ENCODE measurements at places on chromosomes 2 and 18.

GRCh38 chr2:170733798-170734600 is 18.9 kb downstream of the SP5 start:
- no peak overlapping the region for H3K27ac ChIP-seq
- peaks cover 18% of the 10 kb centered on the region for H3K27me3 ChIP-seq
- no peak overlapping the region for H3K4me3 ChIP-seq
- no peak for DNase-seq
- no peaks in the 10 kb centered on the region for H3K4me1 ChIP-seq
- H3K36me3 ChIP-seq, result no peaks in the 10 kb centered on the region

DNA sequence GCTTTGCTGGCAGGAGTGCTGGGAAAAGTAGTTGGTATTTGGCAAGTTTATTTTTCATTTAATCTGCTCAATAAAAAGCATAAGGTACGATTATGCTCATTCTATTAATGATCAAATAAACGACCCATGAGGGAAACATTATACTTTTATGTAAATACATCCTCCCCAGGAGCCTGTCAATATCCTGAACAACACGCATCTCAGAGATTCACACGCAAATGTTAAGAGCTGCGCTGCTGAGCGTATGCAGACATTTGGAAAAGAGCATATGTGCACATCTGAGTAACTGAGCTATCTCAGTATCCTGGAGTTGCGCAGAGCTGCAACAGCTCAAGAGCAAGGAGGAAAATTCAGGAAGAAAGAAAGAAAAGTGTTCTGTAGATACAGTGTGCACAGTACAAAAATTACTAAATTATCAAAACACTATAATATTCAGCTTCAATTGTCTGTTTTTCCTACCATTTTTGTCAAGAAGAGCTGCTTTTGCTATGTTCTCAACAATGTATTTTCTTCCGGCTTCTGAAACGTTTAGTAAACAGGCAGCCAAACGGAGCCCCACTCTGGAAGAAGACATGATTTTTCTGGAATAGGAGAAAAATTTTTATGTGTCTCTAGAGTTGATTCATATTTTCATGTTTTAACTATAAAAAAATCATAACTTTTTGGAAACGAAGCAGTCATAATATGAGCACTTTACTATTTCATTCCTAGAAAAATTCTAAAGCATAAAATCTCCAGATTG is 2.4 kb downstream of the FTCDNL1 start:
- no peak overlapping the region for H3K4me3 ChIP-seq
- H3K36me3 ChIP-seq, result no peaks in the 10 kb centered on the region
- H3K27ac ChIP-seq, result no peak overlapping the region
- DNase-seq, result no peak
- H3K4me1 ChIP-seq, result peaks cover 11% of the 10 kb centered on the region

GRCh38 chr2:233489666-233490065 is 76.9 kb downstream of the USP40 start:
- no peaks in the 10 kb centered on the region for H3K4me1 ChIP-seq
- H3K27me3 ChIP-seq, result no peaks in the 10 kb centered on the region
- peaks cover 7% of the 10 kb centered on the region for H3K36me3 ChIP-seq
- no peak for DNase-seq
- no peak overlapping the region for H3K27ac ChIP-seq

GRCh38 chr2:133568172-133568571 is at the start of gene NCKAP5:
Gene NCKAP5 (minus strand): TSS chr2:133568463. CDS start chr2:133517526, 50,937 bp downstream.
- H3K27me3 ChIP-seq, result peaks cover 10% of the 10 kb centered on the region
- no peaks in the 10 kb centered on the region for H3K4me1 ChIP-seq
- H3K36me3 ChIP-seq, result no peaks in the 10 kb centered on the region
- H3K27ac ChIP-seq, result no peak within 1 kb of the TSS

- H3K4me1 ChIP-seq, result peaks cover 40% of the 10 kb centered on the region
- no peaks in the 10 kb centered on the region for H3K36me3 ChIP-seq
- H3K4me3 ChIP-seq, result peak overlapping the region; percentile 33
- DNase-seq, result peak; percentile 79
- no peak overlapping the region for H3K27ac ChIP-seq
Observed at GRCh38 chr2:218898109-218898878, 17.6 kb downstream of the WNT10A start.

DNA sequence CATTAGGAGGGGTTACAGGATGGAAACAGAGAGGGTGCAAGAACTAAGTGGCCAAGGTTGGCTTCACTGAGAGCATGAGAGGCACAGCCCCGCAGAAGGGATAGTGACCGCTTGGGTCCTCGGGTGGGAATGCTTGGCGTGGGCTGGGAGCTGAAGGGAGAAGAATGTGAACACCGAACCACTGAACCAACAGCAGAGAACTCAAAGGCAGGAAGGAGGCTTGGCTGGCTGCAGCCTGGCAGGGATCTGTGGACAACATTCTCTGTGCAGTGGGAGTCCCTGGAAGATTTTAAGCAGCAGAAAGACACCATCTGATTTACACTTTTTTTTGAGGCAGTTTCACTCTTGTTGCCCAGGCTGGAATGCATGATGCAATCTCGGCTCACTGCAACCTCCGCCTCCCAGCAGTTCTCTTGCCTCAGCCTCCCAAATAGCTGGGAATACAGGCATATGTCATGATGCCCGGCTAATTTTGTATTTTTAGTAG is 33.9 kb downstream of the SOWAHC start:
- no peak overlapping the region for H3K4me3 ChIP-seq
- no peak for DNase-seq
- H3K4me1 ChIP-seq, result peaks cover 1% of the 10 kb centered on the region

- no peaks in the 10 kb centered on the region for H3K27me3 ChIP-seq
- H3K27ac ChIP-seq, result no peak overlapping the region
- H3K36me3 ChIP-seq, result no peaks in the 10 kb centered on the region
- no peak overlapping the region for H3K4me3 ChIP-seq
Observed at GRCh38 chr2:792687-793086, 115.5 kb upstream of the TMEM18 start.

DNA sequence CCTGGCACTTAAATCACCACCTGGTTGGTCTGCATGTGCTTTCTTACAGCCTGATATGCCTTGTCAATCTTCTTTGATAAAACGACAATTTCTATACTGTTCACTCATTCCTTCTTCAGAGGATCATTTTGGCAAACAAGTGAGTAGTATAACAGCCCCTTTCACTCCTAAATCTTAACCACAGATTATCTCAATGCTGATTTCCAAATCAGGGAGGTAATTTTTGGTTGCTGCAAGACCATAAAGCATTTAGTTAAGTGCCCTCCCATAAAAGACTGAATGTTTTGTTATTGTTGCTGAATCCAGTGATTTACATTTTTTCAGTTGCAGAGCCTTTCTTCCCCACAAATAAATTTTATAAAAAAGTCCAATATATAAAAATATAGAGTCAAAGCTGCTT is 129.2 kb upstream of the CYP26B1 start:
- H3K4me3 ChIP-seq, result no peak overlapping the region
- H3K4me1 ChIP-seq, result no peaks in the 10 kb centered on the region
- H3K36me3 ChIP-seq, result no peaks in the 10 kb centered on the region

DNA sequence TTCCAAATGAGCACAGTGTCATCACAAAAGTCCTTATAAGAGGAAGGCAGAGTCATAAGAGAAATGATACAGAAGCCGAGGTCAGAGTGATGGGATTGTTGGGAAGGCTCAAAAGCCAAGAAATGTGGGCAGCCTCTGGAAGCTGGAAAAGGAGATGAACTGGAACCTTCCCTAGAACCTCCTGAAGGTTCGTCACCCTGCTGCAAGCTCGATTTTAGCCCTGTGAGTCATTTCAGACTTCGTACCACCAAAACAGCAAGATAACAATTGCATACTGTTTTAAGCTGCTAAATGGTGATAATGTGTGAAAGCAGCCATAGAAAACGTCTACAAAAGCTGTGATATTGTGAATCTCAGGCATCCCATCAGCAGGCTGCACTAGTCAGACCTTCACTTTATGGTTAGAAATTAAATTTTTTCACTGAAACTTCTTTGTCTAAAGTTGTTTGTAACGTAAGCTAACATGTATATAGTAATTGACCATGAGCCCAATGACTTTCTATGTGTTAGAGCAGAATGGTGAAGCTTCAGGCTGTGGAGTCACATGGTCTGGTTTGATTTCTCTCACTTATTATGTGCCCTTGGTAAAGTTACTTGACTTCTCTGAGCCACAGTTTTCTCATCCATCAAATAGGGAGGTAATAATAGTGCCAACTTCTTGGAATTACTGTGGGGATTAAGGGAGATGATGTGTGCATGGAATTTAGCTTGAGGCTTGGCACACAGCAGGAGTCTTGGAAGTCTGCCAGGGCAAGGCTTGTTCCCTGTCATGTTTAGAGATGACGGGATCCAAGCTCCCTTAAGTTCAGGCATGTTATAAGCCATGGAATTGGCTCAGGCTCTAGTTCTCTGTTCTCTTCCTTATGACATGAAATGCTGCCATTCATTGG is 132.0 kb upstream of the CCDC195 start:
- DNase-seq, result no peak
- H3K36me3 ChIP-seq, result peaks cover 91% of the 10 kb centered on the region
- H3K4me3 ChIP-seq, result no peak overlapping the region
- H3K4me1 ChIP-seq, result peaks cover 4% of the 10 kb centered on the region

DNA sequence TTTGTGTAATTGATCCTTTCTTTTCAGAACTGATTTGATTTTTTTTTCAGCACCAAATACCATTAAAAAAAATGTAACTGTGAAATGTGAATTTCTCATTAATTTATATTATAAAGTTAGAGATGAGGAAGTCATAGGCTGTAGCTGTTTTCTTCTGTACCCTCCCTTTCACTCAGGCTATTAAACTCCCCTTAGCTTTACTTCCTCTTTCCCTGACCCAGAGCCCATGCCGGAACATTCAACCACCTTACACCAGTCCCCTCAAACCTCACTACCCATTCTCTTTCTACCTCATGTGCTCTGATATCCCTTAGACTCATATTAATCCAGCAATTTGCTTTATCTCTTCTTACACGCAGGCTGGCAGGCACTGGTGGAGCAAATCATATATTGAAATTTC is 12.4 kb downstream of the GALNT5 start:
- peaks cover 39% of the 10 kb centered on the region for H3K4me1 ChIP-seq
- no peak overlapping the region for H3K27ac ChIP-seq
- H3K27me3 ChIP-seq, result no peaks in the 10 kb centered on the region
- peaks cover 4% of the 10 kb centered on the region for H3K36me3 ChIP-seq

DNA sequence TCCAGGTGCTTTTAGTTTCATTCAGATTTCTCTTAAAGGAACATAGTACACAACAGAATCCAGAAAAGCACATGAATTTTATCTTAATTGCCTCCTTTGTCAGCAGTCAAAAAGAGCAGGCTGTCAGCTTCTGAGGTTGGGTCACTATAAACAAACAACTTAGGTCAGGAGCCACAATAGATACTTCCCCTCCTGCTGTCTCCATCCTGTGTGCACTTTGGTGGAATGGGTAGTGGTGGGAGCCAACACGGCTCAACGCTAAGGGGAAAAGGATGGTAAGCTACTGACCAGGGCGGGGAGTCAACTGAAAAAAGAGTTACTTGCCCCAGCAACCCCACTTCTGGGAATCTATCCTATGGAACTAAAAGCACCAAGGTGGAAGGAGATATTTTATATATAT is 121.9 kb downstream of the PAX3 start:
- H3K4me3 ChIP-seq, result no peak overlapping the region
- H3K4me1 ChIP-seq, result no peaks in the 10 kb centered on the region
- no peak for DNase-seq
- no peak overlapping the region for H3K27ac ChIP-seq
- H3K27me3 ChIP-seq, result peaks cover 2% of the 10 kb centered on the region
- H3K36me3 ChIP-seq, result no peaks in the 10 kb centered on the region

- no peaks in the 10 kb centered on the region for H3K27me3 ChIP-seq
- no peaks in the 10 kb centered on the region for H3K36me3 ChIP-seq
- no peak overlapping the region for H3K4me3 ChIP-seq
Observed at GRCh38 chr2:82939211-82939610, 1519.9 kb downstream of the SUCLG1 start.

GRCh38 chr2:172693037-172693436 is 42.6 kb upstream of the RAPGEF4 start:
- no peaks in the 10 kb centered on the region for H3K36me3 ChIP-seq
- H3K4me1 ChIP-seq, result peaks cover 13% of the 10 kb centered on the region
- no peak for DNase-seq
- H3K27me3 ChIP-seq, result peaks cover 2% of the 10 kb centered on the region
- H3K27ac ChIP-seq, result no peak overlapping the region

GRCh38 chr2:219298759-219299371 is 10.3 kb downstream of the PTPRN start:
- peaks cover 41% of the 10 kb centered on the region for H3K27me3 ChIP-seq
- peaks cover 22% of the 10 kb centered on the region for H3K4me1 ChIP-seq
- no peak overlapping the region for H3K27ac ChIP-seq
- peak; percentile 88 for DNase-seq
- H3K36me3 ChIP-seq, result no peaks in the 10 kb centered on the region

DNA sequence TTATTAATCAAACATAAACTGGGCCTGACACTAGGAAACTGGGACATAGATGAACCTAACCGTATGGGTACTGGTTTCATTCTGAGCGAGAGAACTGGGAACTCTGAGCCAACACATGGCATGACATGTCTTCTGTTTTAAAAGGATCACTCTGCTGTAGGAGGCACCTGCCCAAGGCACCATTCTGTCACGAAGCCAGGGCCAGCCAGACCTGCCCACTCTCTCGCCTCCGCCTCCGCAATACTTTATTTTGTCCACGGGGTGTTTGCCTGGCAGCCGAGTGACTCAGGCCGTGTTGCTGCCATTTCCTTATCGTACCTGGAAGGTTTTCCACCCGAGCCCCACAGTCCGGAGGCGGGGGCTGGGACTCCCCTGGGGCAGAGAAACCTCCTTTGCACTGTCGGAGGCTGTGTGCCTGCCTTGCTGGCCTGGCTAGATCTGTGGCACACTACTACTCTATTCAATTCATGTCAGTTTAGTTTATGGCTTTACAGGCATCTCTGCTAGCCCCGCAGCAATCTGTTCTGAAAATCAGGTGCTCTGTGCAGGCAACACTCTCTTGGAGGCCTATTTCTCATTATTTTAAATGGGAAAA is 120.4 kb upstream of the ACKR3 start:
- no peaks in the 10 kb centered on the region for H3K36me3 ChIP-seq
- no peak for DNase-seq
- H3K27me3 ChIP-seq, result peaks cover 7% of the 10 kb centered on the region
- no peaks in the 10 kb centered on the region for H3K4me1 ChIP-seq

DNA sequence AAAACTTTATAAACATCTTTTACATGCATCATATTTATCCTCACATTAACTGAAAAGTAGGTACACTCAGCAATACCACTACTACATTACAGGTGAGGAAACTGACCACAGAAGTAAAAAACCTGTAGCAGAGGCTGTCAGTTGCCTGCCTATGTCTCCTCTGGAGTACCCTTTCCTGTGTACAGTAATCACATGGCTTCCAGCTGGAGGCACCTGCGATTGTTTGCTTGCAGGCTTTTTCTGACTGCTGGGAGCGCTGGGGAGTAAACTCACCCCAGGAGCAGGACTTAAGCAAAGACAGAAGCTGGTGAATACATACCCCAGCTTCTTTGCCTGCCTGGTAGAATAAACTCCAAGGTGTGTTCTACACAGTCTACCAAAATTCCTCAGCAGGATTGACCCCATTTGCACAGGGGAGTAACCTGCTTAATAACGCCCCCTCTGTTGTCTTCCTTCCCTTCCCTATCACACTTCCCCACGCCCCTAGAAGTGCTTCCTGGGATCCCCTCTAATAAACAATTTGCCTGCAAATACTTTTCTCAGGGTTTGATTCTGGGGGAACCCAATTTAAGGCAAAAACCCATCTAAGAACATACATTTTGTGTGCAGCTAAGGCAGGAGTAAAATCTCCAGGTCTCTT is 138.9 kb downstream of the PTH2R start:
- no peak for DNase-seq
- H3K27me3 ChIP-seq, result no peaks in the 10 kb centered on the region
- no peak overlapping the region for H3K4me3 ChIP-seq

- H3K27me3 ChIP-seq, result peaks cover 40% of the 10 kb centered on the region
- DNase-seq, result no peak
- H3K27ac ChIP-seq, result no peak overlapping the region
Observed at GRCh38 chr18:44741085-44741484, 60.4 kb downstream of the SETBP1 start.

GRCh38 chr2:222797261-222797660 is 63.6 kb upstream of the ACSL3 start:
- H3K36me3 ChIP-seq, result no peaks in the 10 kb centered on the region
- DNase-seq, result no peak
- no peak overlapping the region for H3K27ac ChIP-seq
- no peak overlapping the region for H3K4me3 ChIP-seq
